Right atrium auricular region (tissue), 2 donors: ENCODE measurements at places on chromosomes 1 and 21. TPM values are rescaled to one million over a fixed set of nuclear protein-coding genes. Genes with fewer than 3 reads are reported as not detected.

GRCh38 chr1:25477448-25478034, 46.8 kb downstream of the MACO1 start:
- DNase-seq, result no peak

Gene OR2T29
- not detected for total RNA-seq

- no peak for DNase-seq
These were observed 464.1 kb upstream of the BEND5 start for GRCh38 chr1:49240709-49241221.

DNA sequence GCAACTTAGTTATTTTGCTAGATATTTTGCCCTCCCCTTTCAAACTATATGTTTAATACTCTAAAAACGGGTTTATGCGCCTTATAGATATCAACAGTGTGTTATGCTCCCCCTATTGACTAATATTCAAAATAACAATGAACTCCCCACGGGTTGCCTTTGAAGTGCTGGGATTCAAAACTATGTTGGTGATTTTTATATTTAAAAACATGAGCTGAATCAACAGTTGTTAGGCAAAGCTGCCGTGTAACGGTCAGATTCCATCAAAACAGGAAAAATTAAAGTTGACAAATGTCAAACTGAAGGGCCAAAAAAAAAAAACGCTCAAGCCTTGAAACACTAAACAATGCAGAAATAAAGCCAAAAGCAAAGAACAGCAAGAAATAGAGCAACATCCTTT, 2.5 kb downstream of the TGFBR3 start:
- no peak for DNase-seq

Gene RIPK4
- total RNA-seq, result 3.5 TPM

GRCh38 chr1:64080941-64081562, 122.4 kb upstream of the UBE2U start:
- DNase-seq, result no peak

Gene ADCY10
- 0.35 TPM for total RNA-seq

DNA sequence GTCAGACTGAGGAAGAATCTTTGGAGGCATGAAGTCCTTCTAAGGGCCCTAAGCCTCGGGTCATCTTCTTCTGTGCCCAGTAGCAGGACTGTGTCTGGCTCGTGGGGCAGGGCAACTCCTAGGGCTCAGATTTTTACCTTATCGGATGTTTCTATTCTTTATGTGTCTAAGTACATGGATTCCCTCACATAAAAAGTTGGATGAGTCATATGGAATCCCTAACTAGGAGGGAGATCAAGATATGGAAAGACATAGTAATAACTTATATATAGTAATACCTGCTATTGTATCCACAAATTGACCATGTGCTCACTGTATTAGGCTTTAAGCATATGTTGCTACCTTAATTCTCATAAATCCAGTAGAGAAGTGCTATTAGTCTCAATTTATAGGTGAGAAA, 364.5 kb upstream of the CAMK1G start:
- DNase-seq, result no peak

Gene AMY2A
- total RNA-seq, result 1.7 TPM

GRCh38 chr1:229133151-229133550, 137.8 kb upstream of the RAB4A start:
- no peak for DNase-seq

DNA sequence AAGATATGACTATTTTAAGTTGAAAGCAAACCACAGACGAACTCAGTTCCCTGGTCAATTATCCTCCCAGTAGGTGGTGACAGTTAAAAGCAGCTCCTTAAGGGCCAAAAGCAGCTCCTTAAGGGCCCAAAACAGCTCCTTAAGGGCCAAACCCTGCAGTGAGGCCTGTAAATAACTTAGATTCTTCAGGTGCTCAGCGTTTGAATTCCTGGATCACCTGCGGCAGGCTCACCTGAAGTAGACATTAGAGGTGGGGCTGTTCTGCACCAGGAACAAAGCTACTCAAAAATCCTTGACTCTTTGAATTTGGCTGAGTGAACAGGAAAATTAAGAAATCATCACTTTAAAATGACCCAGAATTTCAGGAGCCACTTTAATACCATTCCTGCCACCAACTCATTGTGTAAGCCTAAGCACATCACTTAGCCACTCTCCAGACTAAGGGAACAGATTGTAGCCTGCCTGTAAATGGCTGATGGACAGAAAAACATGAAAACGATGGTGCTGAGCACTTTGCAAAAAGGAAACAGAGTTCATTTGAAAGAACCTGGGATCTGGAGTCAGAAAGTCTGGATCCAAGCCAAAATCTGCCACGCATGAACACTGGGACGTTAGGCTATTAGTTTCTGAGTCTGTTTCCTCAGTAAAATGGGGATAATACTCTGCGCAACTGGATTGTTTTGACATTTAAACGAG, 126.9 kb downstream of the LRIG2 start:
- DNase-seq, result no peak

DNA sequence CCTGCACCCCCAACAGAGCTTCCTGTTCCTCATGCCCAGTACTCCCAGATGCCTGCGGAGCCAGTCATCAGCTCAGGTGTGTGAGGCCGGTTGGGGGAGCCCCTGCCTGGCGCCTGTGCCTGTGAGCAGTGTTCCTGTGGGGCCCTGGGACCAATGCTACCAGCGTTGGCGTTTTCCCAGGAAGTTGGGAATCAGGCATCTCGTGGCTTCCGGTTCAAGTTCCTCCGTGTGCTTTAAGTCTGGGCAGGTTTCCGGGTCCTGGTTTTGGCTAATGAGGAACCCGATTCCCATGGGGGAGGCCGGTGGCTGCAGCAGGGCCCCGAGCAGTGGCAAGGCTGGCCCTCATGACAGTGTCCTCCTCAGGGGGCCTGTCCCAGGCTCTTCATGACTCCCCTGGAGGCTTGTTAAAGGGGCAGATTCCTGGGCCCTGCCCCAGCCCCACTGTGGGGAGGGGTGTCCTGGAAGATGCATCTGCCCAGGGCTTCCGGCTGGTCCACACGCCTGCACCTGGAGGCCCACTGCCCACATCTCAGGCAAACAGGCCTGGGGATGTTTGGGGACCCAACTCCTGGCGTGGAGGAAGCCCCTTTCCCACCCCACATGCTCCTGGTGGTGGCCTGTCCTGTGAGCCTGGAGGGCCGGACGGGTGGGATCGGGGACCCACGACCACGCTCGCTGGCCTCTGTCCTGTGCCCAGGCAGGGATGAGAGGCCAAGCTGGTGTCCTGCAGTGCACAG, 26.2 kb downstream of the TP73 start:
- no peak for DNase-seq

- no peak for DNase-seq
These were observed 3.7 kb downstream of the FBXO42 start for GRCh38 chr1:16348414-16349182.

Gene RGL1
- total RNA-seq, result 14.9 TPM

- no peak for DNase-seq
These were observed 62.5 kb downstream of the GATAD2B start for GRCh38 chr1:153860285-153860684.

GRCh38 chr1:199751962-199752687, 275.4 kb upstream of the NR5A2 start:
- no peak for DNase-seq

DNA sequence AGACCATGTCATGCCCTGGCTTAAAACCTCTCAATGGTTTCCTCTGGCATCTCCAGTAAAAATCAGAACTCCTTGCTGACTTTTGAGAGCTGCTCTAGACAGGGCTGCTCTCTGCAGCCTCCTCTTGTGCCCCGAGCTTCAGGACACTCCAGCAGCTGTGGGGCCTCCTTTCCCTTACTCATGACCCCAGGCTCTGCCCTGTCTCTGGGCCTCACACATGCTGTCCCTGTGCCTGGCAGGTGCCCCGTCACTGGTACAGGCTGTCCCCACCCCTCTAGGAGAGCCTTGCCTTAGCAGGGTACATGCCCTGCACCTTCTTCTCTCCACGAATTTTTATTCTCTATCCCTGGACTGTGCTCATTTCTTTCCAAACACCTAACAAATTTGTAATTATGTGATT, 43.2 kb downstream of the HIVEP3 start:
- no peak for DNase-seq

DNA sequence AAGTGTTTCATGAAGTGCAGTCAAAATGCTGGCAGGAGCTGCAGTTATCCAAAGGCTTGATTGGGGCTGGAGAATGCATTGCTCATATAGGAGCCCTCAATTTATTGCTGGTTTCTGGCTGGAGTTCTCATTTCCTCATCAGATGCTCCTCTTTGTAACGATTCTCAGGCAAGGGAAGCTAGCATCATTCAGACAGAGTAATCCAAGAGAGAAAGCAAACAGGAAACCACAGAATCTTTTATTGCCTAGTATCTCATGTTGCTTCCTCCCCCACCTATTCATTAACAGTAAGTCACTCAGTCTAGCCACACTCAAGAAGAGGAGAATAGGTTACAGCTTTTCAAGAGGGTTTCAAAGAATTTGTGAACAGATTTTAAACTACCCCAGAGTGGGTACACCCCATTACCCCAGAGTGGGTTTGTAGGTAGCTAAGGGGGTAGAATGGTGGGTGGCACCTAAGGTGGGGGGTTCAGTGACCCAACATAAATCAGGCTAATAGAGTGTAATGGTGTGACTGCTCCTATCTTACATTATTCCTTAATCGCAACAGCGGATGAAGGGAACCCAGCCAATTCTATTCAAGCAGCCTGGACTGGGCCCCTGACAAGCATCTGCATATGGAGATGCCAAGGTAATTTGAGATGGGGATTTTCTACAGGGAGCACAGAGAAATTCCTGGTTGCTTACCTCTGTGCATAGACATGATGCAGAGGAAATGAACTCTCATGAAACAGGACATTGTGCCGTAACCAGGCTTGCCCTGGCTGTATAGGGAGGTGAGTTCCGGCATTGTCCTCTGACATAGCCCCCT, 67.1 kb downstream of the KCNJ15 start:
- peak; percentile 40 for DNase-seq

Gene GTF2B
- 19.9 TPM for total RNA-seq

DNA sequence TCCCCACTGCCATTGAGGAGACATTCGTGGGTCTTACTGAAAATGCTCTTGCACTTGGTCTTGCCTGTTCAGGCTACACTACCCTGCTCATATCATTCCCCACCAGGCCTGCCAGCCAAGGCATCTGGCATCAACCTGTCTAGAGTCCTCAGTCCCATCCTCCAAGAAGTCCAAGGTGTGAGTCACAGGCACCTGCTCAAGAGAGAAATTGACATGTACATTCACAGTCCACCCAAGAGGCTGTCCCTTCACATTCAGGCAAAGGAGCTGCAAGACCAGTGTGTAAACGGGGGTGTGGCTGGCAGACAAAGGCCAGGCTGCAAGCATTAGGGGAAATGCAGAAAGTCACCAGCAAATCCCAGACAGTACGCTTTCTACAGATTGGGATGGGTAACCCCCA, 13.1 kb upstream of the PLA2G2C start:
- no peak for DNase-seq

DNA sequence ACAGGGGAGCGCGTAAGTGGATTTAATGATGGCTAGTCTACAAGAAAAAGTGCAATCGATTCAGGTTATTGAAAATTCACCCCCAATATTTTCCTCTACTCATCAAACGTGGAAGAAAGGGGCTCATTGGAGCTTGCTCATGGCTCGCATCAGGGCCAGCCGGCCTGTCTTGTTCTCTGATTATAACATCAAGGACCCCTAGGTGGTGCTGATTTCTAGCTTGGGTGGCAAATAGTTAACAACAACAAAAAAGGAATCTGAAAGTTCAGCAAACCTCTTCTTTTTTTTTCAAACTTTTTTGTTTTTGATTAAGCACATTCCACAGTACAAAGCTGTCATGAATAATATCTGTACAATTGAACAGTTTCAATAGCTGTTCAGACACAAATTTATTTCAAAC, 35.8 kb upstream of the SOD1 start:
- DNase-seq, result no peak

DNA sequence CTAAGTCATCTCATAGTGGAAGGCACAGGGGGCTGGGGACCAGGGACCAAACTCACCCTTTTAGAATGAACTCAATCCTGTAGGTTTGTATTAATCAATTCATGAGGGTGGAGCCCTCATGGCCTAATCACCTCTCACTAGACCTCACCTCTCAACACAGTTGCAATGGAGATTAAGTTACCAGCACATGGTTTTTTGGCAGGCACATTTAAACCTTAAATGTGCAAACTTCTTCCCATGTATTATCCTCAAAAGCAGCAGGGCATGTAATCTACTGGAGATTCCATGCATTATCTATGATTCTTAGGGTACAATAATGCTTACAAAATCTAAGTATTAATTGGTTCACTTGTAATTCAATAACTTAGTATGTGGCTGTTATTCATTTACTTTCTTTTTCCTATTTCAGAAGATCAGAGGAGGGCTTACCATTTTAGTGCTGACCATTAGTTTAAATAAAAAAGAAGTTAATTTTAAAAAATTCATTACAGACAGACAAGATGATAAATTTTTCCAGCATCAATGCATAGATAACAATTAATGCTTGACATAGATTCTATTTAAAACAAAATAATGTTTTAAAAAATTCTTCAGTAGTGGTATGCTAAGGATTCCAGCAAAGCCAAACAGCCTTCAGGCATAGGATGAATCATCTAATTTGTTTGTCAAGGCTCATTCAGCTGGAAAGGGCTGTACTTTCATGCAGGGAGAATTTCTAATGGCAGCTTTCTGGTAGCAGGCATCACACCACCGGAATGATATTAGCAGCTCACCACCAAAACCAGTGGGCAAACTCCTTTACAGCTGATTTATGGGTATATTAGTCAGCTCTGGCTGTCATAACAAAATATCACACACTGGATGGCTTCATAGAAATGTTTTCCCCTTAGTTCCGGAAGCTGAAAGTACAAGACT, 124.6 kb upstream of the ZNF648 start:
- DNase-seq, result no peak

Gene DNALI1
- total RNA-seq, result 6.1 TPM

GRCh38 chr1:34975771-34976170, 9.4 kb downstream of the TMEM35B start:
- no peak for DNase-seq

DNA sequence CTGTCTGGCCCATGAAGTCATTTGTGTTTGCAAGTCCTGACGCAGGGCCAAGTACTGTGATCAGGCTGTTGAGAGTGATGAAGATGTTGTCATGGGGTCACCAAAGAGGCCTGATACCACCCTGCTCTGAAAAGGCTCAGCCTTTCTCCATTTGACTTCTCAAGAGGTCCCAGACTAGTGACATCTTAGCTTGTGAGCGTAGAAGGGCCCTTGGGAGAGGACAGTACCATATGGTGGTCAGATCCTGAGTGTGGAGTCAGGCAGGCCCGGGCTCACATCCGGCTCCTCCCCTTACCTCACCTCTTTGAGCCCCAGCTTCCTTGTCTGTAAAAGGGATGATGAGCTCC, 29.6 kb downstream of the SERINC2 start:
- no peak for DNase-seq

- no peak for DNase-seq
These were observed 19.1 kb upstream of the MED18 start for GRCh38 chr1:28309702-28310101.

Gene VANGL2
- total RNA-seq, result 8.1 TPM

Gene IFI16
- total RNA-seq, result 41.2 TPM
